ENCODE measurements at places on chromosomes 6 and 20.

- no peak for DNase-seq
Measured at GRCh38 chr6:109687271-109687761, 3.7 kb downstream of the AK9 start.

- no peak for DNase-seq
Measured at GRCh38 chr20:60484316-60484715, 526.1 kb downstream of the CDH26 start.

DNA sequence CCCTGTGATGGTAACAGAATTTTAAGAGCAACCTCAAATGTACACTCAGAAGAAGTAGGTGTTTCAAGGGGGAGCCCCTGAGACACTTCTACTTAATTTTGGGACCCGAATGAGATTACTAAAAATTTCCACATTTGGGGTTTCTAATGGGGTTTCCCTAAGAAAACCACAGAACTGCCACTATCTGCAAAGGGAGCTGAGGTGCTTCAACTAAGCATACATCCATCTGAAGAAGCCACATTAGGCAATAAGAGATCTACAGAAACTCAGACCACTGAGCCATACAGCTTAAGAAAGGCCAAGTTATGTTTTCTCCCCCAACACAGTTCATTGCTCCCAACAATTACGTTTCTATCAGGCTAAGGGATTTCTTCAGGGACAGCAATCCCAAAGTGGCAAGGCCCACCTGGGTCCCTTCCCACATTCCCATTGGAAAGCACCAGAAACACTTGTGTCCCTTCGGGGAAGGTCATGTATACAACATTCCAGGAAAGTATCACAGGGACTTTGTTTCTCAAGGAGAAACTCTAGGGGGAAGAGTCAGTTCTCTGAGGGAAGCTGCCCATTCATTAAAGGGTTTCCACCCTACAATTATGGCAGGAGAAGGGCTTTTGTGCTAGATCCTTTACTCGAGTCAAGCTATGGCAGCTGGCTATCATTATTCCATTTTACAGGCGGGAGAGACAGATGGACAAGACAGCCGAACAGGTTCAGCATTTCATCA is 5.0 kb downstream of the BCL2L1 start:
- DNase-seq, result no peak

DNA sequence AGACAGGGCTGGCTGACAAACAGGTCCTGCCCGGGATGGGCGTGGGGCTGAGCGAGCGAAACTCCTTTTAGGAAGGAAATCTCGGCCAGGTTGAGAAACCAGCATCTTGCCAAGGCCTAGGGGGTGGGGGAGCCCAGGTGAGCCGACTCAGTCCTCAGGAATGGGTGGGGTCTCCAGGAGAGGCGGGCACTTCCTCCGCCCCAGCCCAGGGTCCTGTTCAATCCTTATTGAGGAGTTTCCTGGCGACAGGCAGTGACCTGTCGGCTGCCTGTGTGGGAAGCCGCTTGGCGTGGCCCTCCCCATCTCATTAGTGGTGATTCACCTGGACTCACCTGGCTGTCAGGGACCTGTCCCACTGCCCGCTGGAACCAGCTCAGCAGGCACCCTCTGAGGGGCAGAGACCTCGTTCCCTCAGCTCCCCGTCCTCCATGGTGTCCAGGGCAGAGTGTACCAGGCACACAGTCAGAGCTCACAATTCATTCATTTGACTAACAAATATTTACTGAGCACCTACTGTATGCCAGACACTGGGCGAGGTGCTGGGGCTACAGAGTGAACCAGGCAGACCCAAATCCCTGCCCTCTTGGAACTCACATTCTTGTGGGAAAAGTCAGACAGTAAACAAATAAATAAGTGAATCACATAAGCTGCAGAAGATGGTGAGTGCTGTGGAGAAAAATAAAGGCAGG is 51.1 kb downstream of the FGD2 start:
- DNase-seq, result no peak

- DNase-seq, result no peak
Measured at GRCh38 chr6:116352515-116353471, 18.0 kb upstream of the DSE start.

GRCh38 chr20:61371501-61372136 is 119.6 kb downstream of the CDH4 start:
- no peak for DNase-seq

GRCh38 chr6:156634951-156635371 is 142.2 kb upstream of the ARID1B start:
- no peak for DNase-seq

- no peak for DNase-seq
Measured at GRCh38 chr6:106253731-106254130, 71.8 kb downstream of the ATG5 start.

- no peak for DNase-seq
Measured at GRCh38 chr20:57450931-57451330, 59.7 kb downstream of the RBM38 start.

DNA sequence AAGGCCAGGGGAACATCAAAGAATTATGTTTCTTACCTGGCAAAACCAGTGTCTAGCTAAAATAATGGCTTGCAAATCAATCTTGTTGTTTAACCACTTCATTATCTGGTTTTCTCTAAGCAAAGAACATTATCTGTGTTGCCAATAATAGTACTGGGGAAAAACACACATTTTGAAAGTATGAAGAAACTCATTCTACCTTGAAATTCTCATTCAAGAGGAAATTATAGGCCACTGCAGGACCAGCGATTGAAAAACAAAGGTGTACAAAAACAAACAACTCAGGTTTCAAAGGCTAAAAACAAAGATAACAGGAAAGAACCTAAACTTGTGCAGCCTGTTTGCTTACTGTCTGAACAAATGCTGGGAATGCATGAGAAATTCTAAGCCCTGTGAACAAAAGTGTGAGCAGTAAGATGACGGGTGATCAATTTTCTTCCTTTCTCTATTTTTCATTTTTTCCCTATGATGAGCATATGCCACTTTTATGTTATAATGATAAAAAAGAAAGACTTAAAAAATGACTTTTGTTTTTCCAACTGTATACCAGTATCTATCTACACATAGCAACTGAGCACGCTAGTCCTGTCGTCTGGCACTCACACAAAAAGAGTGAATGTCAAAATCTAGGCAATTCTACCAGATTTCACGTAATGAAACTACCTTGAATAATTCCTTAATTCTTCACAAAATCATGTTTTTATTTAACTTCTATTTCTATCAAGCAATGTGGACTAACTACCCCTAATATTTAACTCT is 117.9 kb downstream of the SGK1 start:
- no peak for DNase-seq

- no peak for DNase-seq
Measured at GRCh38 chr20:15196547-15197255, 859.3 kb upstream of the FLRT3 start.

DNA sequence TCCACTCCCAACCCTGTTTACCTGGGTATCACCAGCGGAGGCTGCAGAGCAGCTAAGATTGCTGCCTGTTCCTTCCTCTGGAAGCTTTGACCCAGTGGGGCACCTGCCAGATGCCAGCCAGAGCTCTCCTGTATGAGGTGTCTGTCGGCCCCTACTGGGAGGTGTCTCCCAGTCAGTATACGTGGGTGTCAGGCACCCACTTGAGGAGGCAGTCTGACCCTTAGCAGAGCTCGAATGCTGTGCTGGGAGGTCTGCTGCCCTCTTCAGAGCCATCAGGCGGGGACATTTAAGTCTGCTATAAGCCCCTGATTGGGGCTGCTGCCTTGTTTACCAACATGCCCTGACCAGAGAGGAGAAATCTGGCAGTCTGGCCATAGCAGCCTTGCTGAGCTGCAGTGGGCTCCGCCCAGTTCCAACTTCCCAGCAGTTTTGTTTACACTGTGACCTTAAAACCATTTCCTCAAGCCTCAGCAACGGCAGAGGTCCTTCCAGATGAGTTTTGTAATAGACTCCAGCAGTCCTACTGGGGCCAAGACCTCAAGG is 2.8 kb downstream of the RAET1E start:
- DNase-seq, result no peak

DNA sequence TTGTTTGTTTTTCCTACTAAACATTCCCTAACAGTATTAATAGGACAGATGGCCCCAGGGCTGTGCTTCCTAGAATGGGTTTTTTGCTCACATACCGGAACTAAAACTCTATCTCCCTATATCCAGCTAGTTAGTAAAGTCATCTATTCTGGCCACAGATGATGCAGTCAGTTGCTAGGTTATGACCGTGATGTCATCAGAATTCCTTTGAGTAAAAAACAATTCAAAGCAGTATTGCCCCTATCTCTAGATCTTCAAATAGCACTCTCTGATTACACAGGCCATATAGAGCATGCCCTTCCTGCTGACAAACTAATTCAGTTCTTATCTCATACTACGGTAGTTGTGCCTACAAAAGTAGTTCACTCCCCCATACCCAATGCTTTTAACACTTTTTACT is 17.9 kb upstream of the ZNF451 start:
- DNase-seq, result no peak

- no peak for DNase-seq
Measured at GRCh38 chr6:121516331-121516730, 80.9 kb downstream of the GJA1 start.

DNA sequence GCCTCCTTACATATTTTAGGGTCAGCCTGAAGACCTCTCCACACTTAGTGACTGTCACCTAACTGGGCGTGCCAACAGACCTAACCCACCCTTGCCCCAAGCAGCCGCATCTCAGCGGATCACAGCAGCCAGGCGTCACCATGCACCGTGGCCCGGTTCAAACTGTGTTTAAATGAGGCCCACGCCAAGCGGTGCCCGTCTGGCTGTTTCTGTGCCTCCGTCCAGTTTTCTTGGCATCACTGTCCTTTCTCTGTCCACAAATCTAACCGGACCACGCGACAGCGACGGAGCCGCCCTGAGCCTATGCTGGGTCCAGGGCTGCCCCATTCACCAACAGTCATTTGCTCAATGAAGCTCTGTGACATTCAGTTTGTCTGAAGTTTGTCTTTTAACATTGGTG is 393.3 kb downstream of the THBS2 start:
- DNase-seq, result no peak

DNA sequence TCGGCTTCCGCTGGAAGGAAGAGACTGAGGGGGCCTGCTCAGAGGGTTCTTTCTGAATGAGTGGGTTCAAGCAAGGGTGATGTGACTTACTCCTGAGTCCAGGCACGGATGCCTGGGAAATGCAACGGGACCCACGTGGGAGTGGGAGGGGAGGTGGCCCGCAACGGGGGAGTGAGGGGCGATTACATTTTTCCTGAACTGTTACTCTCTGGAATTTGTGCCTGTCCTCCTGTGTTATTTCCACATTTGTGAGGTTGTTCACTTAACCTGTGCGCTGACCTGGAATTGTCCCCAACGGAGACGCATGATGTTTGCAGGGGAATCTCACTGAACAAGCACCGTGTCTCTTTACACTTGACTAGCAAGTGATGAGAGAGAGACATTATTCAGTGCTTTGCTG is 209.4 kb downstream of the CDH4 start:
- no peak for DNase-seq

- DNase-seq, result no peak
Measured at GRCh38 chr20:17438436-17439039, 92.6 kb downstream of the BFSP1 start.

DNA sequence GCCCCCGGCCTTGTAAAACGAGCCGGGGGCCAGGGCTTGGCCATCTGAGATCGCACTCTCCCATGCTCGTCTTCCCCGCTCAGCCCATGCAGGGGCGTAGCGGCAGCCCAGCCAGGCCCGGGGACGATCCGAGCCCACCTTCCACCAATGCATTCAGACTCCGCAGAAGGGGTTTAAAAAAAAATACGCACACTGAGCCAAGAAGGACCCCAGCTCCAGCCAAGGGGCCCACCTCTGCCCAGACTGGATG is 320 bp downstream of the GSTA4 start:
- DNase-seq, result peak; percentile 35

DNA sequence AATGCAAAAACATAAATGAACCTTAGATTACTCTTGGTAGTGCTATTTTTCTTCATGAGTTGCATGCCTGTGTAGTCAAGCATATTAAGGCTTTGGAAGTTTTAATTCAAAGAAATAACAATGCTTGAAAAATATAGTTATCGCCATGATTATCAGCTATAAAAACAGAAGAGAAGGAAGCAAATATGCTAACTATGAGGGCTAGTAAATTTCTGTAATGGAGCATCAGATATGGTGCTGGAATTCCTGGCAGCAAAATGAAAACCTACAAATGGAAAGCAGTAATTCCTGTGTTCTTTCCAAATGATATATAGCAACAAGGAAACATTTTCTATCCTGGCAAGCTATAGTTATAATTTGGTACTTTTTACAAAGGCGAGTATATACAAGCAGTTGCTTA is 29.7 kb downstream of the DOP1A start:
- no peak for DNase-seq

DNA sequence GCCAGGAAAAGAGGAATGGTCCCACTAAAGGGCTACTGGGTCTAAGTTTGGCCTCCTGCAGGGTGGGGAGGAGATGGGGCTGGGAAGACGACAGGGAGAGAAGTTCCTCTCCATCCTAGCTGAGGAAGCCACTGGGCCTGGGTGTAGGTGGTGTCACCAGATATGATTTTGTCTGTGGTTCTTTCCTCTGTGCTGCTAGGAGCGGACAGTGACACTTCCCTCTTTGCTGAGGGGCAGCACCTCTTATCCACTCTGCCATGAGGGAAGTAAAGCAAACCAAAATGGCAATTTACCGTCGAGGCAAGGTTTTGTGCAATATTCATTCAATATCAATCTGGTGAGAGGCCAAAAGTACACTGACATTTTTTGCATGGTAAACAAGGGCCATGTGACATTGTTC is 33.0 kb upstream of the NR2E1 start:
- no peak for DNase-seq

DNA sequence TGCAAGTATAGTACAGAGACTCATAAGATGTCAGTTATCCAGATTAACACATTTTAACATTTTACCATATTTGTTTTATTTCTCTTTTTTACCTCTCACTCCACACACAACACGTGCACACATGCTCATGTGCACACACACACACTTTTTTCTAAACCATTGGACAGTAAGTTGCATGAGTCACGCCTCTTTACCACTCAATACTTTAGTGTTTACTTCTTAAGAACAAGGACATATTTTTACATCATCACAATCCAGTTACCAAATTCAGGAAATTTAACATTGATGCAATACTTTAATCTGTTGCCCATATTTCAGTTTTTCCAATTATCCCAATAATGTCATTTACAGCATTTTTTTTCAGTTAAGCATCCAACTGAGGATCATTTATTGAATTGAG is 109.0 kb downstream of the RIN2 start:
- no peak for DNase-seq

DNA sequence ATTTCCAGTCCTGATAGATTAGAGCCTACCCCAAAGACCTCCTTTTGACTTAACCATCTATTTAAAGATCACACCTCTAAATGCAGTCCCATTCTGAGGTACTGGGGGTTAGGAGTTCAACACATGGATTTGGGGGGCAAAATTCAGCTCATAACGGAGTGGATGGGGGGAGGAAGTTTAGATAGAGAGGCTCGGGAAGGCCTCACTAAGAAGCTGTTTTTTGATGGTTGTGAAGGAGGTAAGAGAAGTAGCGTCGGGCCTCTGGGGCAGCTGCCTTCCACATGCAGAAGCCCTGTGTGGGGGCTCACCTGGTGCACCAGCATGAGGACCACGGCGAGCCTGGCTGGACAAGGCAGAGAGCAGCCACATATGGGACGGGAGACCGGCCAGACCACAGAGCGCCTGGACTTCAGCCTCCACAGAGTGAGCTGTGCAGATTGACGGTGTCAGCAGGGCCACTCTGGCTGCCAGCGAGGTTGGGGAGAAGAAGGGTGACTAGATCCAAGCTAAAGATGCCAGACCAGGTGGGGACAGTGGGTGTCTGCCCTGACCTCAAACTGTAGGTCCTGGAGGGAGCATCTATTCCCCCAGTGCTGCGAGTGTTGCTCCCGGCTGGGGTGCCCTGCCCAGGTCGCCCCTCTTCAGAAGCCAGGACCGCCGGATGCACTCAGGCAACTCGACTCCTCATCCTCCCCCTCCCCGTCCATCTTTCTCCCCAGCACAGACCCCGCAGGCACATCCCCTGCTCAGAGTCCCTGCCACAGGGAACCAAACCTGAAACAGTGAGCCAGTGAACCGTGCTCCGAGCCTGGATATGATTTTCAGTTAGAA is 5.1 kb upstream of the SYNJ2 start:
- no peak for DNase-seq
